ENCODE measurements at places on chromosomes 7 and 10.
A peak's percentile ranks its signal among the peaks of the same experiment; 100 is the strongest.

DNA sequence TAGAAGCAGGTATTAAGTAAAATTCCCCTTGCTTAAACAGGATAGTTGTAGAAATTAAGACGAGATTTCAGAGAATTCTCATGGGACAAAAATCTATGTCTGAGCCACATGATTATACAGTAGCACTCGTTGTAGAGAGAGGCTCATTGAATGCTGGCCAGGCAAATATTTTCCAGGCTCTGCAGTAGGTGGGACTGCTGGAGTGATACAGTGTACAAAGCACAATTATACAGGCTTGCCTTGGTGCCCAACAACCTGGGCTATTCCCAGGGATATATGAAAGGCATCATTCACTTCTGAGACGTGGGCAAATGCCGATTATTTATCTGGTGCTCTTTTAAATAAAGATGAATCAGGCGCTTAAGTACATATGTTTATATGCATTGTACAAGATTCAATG, 380.6 kb downstream of the PHTF2 start:
- DNase-seq = no peak

DNA sequence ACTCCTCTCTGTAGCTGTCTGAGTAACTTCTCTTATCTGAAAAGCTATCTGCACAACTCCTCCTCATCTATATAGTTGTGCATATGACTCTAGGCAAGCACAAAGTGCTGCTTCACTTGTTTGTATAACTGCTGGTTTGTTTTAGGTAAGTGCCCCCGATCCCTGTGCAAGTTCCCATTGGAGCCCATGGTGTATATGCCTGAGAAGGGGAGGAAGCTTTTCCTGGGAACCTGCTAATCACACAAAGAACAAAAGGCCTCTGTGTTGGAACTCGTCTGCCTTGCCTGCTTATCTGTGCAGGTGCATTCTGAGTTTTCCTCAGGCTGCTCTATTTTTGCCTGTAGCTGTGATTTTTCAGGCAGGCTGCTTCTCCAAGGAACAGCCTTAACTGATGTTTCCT, 23.2 kb upstream of the PHF14 start:
- no peak for DNase-seq

- peak; percentile 32 for DNase-seq
These were observed 33.5 kb downstream of the REEP3 start for GRCh38 chr10:63554657-63555056.

DNA sequence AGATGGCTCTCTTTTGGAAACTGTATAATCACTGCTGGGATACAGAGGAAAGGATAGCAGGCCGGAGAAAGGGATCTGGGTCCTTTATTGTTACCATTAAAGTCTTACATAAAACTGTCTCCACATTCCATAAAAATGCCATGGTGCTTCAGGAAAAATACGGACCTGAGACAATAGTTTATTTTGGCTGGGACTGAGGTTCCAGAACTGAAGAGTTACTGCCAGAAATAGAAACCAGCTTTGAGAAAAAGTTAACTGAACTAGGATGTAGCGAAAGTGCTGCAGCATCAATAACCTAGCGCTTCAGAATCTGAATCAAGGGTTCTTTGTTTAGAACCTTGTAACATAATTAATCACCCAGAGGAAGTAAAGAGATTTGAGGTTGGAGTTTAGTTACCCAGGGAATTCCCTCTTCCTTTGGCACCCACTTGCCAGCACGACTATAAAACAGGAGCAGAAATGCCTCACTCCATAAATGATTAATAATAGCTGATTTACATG, 38.0 kb downstream of the MEOX2 start:
- DNase-seq = no peak

GRCh38 chr7:33062023-33062781, at the start of gene NT5C3A:
Gene NT5C3A (minus strand): TSS chr7:33062776. CDS start chr7:33062705, 71 bp downstream.
- no peak for DNase-seq

DNA sequence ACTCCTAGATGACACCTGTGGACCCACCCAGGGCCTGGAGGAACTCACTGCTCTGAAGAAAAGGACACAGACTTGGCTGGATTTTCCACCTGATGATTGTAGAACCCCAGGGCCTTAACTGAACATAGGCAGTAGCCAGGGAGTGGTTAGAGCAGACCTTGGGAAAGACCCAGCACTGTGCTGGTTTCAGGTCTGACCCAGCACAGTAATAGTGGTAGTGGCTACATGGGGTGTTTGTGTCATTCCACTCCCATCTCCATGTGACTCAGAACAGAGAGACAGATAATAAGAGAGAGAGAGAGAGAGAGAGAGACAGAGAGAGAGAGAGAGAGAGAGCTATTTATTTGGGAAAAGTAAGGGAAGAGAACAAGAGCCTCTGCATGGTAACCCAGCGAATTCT, 239.1 kb upstream of the MEOX2 start:
- DNase-seq = no peak

- DNase-seq = no peak
These were observed 1.4 kb upstream of the CREB5 start for GRCh38 chr7:28410628-28411531.

GRCh38 chr7:22452142-22452959, 47.6 kb downstream of the STEAP1B start:
- no peak for DNase-seq

- DNase-seq = peak; percentile 30
These were observed 80.7 kb upstream of the EMX2 start for GRCh38 chr10:117461766-117462423.
